ENCODE measurements at places on chromosomes 12 and 14. TPM values are rescaled to one million over a fixed set of nuclear protein-coding genes. Genes with fewer than 3 reads are reported as not detected.
A peak's percentile ranks its signal among the peaks of the same experiment; 100 is the strongest.

The KRT73 gene
- not detected for total RNA-seq

The MEG3 gene
- total RNA-seq: 99.4 TPM

The DNAJC22 gene
- not detected for total RNA-seq

The TPPP2 gene
- total RNA-seq: not detected

The SERPINA10 gene
- total RNA-seq: not detected

The GARIN6 gene
- not detected for total RNA-seq

The AQP6 gene
- total RNA-seq: not detected

The EGLN3 gene
- total RNA-seq: 15.2 TPM

The DDX47 gene
- total RNA-seq: 40.9 TPM

The SLC7A8 gene
- total RNA-seq: 31.0 TPM

The C3AR1 gene
- 26.6 TPM for total RNA-seq

DNA sequence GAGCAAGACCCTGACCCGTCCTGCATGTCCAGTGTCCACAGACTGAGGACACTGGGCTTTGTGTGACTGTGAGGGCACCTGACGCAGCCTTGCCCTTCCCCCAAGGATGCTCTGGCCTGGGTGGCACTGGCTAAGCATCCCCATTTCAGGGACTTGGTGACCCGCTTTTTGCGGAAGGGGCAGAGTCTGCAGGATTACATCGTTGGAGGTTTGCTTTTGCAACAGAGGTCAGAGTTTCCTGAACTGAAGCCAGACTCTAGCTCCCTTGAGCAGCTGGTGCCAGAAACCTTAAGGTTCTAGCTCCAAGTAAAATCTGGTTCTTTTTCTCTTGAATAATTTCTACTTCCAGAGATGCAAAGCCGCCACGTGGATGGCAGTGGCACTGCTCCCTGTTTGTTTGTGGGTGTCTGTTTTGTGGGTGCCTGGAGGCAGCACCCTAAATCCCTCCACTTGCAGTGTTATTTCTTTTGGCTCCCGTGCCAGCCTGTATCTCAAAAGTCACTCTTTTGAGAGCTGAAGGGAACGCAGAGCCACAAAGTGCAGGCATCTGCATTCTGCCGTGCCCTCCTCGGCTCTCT, 184.7 kb downstream of the TSPAN9 start:
- DNase-seq: no peak

GRCh38 chr12:123387508-123388176, 3.7 kb downstream of the KMT5A start:
- DNase-seq: no peak

DNA sequence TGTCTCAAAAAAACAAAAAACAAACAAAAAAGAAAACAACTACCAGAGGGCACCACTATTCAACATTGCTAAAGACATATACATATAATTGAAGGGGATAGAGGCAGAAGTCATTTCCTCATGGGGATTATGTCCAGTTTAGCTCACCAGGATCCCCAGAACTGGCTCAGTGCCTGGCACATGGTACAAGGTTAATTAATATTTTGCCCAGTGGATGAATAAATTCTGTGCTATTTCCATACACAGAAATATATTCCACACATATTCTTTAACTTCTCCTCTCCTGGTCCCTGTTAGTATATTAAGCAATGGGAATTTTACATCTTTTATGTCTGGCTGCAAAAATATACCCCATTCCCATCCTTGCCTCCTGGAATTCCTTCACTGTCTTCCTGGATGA, 6.7 kb downstream of the FOS start:
- no peak for DNase-seq

DNA sequence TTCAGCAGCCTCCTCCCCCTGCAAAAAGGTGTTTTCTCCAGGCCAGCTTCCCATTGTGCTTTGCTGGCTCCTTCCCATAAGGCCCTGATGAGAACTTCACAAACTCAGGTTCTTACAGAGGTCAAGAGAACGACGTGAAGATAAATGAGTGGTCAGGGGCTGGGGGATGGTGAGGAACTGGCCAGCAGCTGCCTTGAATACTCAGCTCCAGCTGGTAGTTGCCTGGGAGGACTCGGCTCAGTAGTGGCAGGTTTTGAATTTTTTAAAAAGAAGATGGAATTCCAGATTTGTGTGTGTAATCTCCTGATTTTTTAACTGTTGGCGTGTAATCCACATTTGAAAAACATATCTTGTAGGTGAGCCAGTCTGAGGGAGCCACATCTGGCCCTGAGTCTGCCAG, 5.9 kb downstream of the DDX55 start:
- DNase-seq: no peak

- DNase-seq: no peak
Observed at GRCh38 chr14:81018251-81018650, 62.8 kb downstream of the TSHR start.

GRCh38 chr12:66438601-66439000, 136.3 kb downstream of the HELB start:
- no peak for DNase-seq

DNA sequence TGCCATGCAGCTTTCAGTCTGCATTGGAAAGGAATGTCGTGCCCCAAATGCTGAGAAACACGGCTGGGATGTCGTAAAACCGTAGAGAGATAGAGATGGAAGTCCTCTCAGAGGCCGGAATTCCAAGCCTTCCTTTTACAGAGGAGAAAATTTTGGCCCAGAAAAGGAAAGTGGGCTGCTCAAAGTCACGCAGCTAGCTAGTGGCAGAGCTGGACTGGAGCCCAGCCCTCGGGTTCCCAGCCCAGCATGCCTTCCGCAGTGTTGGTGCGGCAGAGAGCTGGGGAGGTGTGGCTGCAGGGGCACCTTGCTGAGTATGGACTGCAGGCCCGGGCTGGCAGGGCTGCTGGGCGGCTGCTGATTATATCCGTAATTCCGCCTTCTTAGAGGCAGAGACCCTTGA, 50.3 kb downstream of the KCNA1 start:
- DNase-seq: no peak

GRCh38 chr14:68359837-68360552, 432.9 kb downstream of the ZFP36L1 start:
- peak; percentile 84 for DNase-seq

- DNase-seq: peak; percentile 70
Observed at GRCh38 chr14:85415015-85415712, 114.8 kb upstream of the FLRT2 start.

- DNase-seq: peak; percentile 90
Observed at GRCh38 chr14:23929822-23930294, 23.7 kb upstream of the DHRS4 start.

GRCh38 chr12:47977046-47977771, 13.8 kb downstream of the TMEM106C start:
- DNase-seq: peak; percentile 78

DNA sequence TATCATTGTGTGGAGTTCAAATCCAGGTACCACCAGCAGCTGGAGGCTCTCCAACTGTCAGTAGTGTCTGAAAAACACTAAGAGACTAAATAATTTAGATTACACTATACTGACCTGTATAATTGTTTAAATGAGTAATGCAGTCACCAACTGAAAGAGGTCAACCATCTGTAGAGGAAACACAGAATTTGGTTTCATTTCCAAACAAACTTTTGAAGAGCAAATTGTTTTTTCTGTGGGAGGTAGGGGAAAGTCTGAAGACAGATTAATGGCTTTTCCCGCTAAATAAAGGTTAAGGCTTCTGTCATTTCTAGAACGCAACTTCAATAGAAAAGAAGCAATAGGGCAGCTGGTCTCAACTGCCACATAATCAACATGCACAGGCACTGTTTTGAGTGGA, 462.6 kb downstream of the PRKD1 start:
- no peak for DNase-seq

GRCh38 chr14:23252006-23252405, 14.3 kb downstream of the RNF212B start:
- no peak for DNase-seq

GRCh38 chr12:7130701-7131501, 730 bp downstream of the CLSTN3 start:
- DNase-seq: no peak

- no peak for DNase-seq
Observed at GRCh38 chr14:104040539-104040938, 45.0 kb upstream of the ASPG start.

- DNase-seq: peak; percentile 23
Observed at GRCh38 chr12:53496752-53497032, 2.6 kb downstream of the MAP3K12 start.

DNA sequence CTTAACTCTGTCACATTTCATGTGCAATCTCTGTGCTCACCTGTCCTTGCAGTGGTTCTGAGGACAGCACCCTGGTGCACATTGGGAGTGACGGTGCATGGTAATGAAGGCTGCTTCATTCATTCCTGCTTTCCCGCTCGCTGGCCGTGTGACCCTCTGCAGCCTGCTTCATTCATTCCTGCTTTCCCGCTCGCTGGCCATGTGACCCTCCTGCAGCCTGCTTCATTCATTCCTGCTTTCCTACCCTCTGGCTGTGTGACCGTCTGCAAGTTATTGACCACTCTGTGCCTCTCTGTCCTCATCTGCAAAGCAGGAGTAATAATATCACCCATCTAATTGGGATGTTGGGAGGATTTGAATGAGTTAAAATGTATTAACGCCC, 189.1 kb upstream of the TMEM132C start:
- DNase-seq: no peak

GRCh38 chr12:19165451-19165850, 35.9 kb downstream of the PLEKHA5 start:
- no peak for DNase-seq

GRCh38 chr14:86712727-86713126, 1182.8 kb downstream of the FLRT2 start:
- no peak for DNase-seq

DNA sequence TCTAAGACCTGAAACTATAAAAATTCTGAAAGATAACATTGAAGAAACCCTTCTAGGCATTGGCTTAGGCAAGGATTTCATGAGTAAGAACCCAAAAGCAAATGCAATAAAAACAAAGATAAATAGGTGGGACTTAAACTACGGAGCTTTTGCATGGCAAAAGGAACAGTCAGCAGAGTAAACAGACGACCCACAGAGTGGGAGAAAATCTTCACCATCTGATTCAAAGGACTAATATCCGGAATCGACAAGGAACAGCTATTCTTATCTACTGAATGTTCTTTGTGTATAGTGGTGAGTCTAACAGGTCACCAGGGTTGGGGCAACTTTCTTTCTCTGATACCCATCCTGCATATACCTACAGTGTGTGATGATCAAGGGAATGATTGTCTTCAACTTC, 198.6 kb downstream of the CCDC91 start:
- DNase-seq: no peak

DNA sequence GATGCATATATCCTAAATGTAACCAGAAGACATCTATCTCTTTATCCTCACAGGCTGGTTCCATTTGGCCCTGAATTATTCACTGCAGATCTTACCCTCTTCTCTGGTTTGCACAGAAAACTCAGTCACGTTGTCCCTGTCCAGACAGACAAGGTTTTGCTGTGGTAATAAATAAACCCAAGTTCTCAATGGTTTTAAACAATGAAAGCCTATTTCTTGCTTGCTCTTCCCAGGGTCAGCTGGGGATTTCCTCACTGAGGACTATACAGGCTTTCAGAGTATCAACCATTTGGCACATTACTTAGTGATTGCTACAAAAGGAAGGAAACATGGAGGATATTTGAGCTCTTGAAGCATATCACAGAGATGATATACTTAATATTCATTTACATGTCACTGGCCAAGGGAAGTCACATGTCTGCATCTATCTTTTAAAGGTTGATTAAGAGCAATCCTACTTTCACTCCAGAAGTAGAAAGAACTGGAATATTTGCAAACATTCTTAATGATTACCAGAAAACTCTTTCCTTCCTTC, 24.4 kb upstream of the E2F7 start:
- no peak for DNase-seq

DNA sequence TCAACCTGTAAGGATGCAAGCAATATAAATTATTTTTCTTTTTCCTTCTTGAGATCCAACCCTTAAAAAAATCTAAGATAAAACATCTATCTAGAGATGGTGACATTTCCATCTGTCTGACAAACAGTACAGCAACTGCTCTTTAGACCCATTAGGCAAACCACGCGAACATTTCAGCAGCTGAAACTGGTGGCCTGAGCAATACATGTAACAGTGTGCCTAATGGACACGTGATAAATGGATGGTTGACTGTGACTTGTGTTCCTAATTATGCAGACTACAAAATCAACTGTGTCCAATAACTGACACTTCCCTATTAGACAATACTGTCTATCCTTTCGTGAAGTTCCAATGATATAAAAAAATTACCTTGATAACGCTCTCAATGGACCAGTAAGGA, 18.9 kb downstream of the E2F7 start:
- DNase-seq: no peak

DNA sequence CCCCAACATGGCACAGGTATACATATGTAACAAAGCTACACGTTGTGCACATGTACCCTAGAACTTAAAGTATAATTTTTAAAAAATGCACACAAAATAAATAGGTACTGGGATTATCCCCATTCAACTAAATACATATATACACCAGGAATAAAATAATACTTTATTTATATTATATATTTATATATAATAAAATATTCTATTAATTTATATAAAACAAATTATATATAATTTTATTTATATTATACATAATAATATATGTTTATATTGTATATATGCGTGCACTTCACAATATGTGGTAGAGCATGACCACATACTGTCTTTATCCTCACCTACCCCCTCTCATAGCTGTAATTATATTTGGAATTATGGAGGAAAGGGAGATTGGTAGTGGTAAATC, 119.1 kb upstream of the TMEM260 start:
- DNase-seq: no peak

- no peak for DNase-seq
Observed at GRCh38 chr14:99402285-99402648, 78.4 kb downstream of the SETD3 start.

GRCh38 chr12:123232807-123233504, at the start of the genes MPHOSPH9 and MTRFR:
Gene MPHOSPH9 (minus strand): TSS chr12:123233141. CDS start chr12:123230364, 2,777 bp downstream.
Gene MTRFR (plus strand): TSS chr12:123233436. CDS start chr12:123253675, 20,239 bp downstream.
- peak; percentile 99 for DNase-seq

DNA sequence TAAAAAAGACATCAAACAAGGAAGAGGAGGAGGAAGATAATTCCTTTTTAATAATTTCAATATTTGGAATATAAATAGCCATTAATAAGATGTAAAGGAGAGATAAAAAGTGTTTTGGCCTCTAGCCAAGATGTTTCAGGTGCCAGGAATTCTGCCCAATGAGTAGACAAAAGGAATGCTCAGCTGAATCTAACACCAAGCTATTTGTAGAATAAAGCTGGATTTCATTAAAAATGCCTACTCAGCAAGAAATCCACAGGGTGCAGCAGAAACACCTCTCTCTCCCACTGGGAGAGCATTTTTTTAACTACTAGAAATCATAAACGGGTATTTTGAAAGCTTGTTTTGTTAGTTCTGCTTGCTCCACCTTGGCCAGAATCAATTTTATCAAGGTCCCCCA, 4.1 kb upstream of the STAB2 start:
- no peak for DNase-seq

DNA sequence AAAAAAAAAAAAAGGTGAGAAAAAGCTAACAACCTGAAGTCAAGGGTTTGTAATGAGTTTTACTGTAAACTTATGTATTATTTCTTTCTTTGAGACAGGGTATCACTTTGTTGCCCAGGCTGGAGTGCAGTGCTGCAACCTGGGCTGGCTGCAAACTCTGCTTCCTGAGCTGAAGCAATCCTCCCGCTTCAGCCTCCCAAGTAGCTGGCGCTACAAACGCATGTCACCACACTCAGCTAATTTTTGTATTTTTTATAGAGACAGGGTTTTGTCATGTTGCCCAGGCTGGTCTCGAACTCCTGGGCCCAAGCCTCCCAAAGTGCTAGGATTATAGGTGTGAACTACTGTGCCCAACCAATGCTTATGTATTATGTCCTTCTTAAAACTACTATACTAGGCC, 9.2 kb downstream of the ATF7 start:
- DNase-seq: no peak

Data from posterior vena cava (tissue), 2 donors.